Renal cortical epithelial cell (primary cell): ENCODE measurements at places on chromosomes 13 and 19.
A peak's percentile ranks its signal among the peaks of the same experiment; 100 is the strongest.

GRCh38 chr19:42095814-42096230, 19.9 kb downstream of the ZNF574 start:
- no peak for DNase-seq

- no peak for DNase-seq
Measured at GRCh38 chr19:10517760-10518443, 655 bp upstream of the S1PR5 start.

GRCh38 chr13:75945841-75946482, 309.8 kb downstream of the LMO7 start:
- no peak for DNase-seq

- no peak for DNase-seq
Measured at GRCh38 chr13:30051531-30052060, 201.2 kb upstream of the UBL3 start.

DNA sequence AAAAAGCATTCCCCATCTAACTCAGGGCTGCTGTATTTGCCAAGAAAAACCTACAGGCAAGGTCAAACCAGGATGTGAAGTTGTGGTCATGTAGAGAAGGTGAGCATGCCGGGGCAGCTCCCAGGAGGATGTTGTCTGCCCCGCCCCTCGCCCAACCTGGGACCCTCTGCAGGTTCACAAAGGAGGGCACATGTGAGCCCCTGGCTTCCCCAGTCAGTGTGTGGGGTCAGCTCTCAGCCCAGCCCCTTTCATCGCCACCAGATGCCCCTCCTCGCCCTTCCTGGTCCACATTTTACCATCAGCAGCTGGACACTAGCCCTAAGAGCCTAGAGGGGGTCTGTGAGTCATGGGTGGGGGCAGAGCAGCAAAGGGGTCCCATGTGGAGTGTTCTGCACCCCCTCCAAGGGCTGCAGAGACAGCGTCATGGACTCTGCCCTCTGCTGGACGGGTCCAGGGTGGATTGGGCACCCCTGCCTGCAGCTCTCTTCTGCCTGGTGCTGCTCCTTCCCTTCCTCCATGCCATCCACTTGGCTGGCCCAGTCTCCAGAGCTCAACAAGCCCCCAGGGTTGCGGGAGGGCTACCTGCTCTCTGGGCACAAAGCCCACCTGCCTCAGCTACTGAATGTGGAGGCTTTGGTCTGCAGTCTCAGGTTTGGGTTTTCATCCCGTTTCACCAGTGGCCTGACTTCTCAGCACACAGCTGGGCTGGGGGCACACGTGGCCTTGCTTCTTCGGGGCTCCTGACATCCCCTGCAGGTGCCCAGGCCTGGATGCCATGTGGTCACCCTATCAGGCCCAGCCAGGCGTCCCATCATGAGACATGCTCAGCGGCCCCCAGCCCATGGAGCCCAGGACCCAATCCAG, 3.7 kb downstream of the PLEKHF1 start:
- DNase-seq, result no peak

GRCh38 chr19:19028526-19028925, 4.8 kb downstream of the SUGP2 start:
- no peak for DNase-seq

GRCh38 chr13:76724421-76724820, 161.8 kb downstream of the KCTD12 start:
- no peak for DNase-seq

- no peak for DNase-seq
Measured at GRCh38 chr13:62837895-62838294, 1422.2 kb upstream of the PCDH20 start.

DNA sequence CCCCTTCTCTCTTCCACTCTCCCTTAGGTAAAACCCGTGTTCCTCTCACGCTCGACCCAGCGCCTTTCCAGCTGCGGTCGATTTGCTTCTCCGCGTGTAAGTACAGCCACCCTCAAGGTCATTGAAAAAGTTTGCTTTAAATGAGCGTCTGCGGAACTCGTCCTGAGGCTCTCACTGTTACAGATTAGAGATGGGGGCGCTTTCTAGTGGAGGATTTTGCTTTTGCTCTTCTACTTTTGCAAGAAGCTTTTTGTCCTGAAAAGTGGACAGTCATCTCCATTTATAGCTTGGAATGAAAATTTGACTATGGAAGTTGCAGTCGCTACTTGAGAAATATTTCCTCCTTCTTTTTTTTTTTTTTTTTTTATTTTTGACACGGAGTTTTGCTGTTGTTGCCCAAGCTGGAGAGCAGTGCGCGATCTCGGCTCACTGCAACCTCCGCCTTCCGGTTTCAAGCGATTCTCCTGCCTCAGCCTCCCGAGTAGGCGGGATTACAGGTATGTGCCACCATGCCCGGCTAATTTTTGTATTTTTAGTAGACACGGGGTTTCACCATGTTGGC, 595 bp upstream of the RAB20 start:
- DNase-seq, result peak; percentile 31

DNA sequence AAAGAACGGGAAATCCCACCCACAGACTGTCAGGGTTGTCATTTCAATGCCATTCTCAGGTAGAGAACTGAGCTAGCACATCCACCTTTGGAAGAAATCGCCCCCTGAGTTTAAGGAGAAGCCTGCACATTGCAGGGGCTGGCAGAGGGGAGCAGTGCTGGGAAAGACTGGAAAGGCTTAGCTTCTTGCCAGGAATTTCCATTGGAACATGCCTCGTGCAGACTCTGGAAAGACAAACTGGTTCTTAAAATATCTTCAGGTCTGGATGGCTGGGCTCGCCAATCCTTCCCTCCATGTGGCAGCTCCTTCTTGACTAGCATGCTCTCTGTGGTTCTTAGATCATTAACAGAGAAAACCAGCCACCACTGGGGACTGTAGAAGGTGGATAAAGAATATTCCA, 414.1 kb downstream of the TSHZ3 start:
- no peak for DNase-seq

DNA sequence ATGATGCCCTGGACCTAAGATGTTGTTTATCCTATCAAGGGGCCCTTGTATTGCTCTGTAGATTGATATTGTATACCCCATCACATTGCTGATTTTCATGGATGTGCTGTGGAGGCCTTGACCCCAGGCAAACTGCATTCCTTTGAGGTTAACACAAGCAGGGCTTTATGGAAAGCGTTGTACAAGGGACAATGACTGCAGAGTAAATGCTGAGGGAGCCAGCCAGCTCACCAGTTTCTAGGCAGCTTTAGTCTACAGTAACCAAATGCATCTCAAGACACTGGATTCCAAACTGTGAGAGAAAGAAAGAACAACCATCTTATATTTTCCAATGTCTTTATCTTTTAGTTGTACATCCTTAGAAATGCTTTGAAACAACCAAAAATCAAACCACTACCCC, 34.1 kb upstream of the EDNRB start:
- no peak for DNase-seq

DNA sequence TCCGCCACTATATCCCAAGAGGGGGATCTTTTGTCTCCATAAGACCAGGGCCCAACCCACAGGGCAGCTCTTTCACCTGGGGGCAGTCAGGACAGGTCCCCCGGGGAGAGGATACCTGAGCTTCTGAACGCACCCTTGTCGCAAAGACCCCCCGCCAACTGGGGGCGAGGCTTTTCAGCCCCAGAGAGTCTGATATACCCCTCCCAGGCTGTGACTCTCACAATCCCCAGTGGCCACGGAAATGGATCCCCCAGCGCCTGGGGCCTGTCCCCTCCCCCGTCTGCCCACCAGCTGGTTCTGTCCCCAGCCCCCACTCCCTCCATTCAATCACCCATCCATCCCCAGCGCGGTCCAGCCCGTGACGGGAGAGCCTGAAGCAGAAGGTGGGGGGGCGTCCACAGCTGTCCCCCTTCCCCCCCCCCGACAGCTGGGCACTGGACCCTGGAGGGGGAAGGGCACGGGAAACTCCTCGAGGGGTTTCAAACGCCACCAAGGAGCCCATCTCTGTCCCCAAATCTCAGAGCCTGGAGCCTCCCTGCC, 823 bp downstream of the DOCK6 start:
- no peak for DNase-seq

- DNase-seq, result no peak
Measured at GRCh38 chr13:37716420-37717195, 118.0 kb upstream of the POSTN start.

DNA sequence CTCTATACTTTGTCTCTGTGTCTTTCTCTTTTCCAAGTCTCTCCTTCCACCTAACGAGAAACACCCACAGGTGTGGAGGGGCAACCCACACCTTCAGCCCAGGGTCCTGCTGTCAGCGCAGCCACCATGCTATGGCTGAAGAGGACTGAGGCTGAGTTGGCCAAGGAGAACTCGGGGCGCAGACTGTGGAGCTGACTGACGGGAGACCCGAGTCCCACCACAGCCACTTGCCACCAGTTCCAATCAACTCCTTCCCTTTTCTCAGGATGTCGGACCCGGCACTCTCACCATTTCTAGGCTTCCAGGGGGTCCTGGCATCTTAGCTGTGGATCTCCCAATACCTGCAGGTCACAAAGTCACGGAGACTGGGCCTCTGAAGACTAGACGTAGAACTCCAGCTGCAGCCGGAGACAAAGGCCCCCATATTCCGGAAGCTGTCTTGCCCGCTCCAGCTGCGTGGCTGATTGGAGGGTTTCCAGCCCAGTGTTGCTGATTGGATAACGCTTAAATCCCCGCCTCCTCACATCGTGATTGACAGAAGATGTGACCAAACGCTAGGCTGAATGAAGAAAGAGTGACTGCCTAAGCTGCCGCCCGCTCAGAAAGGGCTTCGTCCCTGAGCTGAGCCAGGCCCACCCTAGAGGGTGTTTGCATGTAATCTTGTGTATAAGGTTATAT, 63.6 kb downstream of the ZNF429 start:
- peak; percentile 91 for DNase-seq

- no peak for DNase-seq
Measured at GRCh38 chr13:32063619-32064233, 32.2 kb downstream of the FRY start.

- DNase-seq, result peak; percentile 86
Measured at GRCh38 chr13:46961719-46962118, 64.9 kb upstream of the HTR2A start.

- DNase-seq, result peak; percentile 7
Measured at GRCh38 chr13:36190771-36191170, 23.6 kb downstream of the SOHLH2 start.

DNA sequence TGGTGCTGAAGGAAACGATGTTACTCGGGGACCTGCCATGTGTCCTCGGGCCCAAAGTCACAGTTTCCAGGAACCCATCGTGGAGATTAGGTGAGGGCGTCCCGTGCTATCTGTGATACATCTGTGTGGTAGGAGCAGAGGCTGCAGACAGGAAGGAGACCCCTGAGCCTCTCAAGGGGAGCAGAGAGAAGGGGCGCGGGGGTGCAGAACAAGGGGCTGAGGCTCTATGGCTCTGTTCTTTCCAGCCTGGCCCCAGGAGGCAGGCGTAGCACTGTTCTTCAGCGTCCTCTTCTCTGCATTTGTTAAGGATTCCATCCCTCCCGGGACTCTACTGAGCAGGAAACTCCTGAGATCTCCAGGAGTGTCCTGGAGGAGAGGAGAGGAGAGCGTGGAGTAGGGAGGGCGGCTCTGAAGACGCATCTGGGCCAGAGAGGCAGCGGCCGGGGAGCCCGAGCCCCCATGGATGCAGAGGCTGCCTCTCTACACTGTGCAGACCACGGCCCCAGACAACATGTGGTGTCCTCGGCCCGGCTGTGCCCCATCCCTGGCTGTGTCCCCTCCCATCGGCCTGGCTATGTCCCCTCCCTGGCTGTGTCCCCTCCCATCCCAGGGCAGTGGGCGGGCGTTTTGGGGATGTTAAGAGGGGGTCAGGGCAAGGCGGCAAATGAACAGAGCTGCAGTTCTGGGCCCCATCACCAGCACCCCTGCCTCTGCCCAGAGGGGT, 118.0 kb downstream of the ATP11A start:
- DNase-seq, result no peak

DNA sequence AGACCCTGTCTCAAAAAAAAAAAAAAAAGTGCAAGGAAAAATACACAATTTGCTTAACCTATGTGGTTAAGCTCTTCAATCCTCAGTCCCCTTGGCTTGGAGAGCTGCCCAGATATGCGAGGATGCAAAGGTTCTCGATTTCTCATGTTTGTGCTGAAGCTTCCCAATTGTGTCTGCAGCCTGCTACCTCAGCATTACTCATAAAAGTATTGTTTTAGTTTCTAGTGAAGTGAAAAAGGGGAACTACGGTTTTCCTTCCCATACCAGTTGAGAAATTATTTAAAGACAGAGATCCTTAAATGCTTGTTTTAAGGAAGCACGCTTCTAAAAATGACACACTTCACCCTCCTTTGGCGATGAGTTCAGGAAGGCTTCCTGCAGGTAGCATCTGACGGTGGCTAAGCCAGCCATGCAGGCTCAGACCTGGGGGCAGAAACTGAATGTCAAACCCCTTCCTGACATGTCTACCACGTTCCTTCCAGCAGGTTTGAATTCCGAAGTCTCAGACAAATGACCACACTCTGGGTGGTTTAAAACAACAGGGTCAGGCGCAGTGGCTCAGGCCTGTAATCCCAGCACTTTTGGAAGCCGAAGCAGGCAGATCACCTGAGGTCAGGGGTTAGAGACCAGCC, 47.9 kb downstream of the RUBCNL start:
- DNase-seq, result peak; percentile 93

GRCh38 chr19:10625762-10626138, 397 bp downstream of the SLC44A2 start:
- no peak for DNase-seq

GRCh38 chr13:83223546-83223945, 658.7 kb downstream of the SLITRK1 start:
- no peak for DNase-seq

GRCh38 chr19:15251749-15252397, 19.6 kb upstream of the EPHX3 start:
- peak; percentile 78 for DNase-seq

- DNase-seq, result no peak
Measured at GRCh38 chr13:91303031-91303430, 44.5 kb upstream of the MIR17HG start.

DNA sequence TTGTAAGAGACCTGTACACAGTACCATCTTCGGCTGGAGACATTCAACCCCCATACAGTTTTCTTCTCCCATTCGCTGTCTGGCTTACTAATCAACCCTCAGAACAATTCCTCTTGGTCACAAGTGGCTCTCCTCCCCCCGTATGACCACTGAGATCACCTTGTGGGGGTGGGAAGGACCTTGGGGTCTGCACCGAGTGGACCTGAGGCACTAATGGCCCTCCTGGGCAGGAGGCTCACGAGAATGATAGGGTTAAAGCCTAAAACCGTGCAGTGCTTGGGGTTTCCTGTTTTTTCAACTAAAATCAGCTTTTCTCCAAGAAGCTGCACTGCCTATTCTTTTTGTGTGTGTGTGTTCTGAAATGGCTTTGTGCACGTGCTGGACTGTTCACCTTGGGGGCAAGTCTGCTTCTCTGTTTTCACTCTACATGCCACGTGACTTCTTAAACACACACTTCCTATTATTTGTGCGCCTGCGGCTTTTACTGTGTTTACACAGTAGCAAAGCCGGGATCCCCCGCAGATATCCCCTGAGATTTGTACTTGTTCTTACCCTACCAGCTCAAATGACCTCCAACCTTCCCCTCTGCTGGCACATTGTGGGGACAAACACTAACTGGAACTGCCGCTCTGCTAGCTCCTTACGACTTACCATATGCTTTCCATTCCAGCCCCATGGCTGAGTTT, 12.3 kb downstream of the RBM26 start:
- DNase-seq, result peak; percentile 68

DNA sequence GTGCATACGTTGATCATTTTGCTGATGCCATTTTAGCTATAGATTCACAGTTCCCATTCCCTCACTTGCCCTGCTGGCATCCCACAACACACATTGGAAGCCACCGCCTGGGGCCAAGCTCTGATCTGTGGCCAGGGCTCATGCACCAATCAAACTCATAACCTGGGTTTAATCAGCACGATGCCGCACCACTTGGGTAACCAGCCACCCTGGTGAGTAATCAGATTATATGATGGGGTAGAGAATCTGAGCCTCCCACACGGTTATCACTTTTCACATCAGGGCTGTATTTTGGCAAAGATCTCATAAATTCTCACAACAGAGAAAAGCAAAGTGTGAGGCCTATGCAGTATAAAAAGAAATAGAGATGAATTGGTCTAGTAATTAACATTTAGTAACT, 66.0 kb upstream of the TNFRSF19 start:
- DNase-seq, result no peak
